ENCODE measurements at places on chromosomes 3 and 15. TPM values are rescaled to one million over a fixed set of nuclear protein-coding genes. Genes with fewer than 3 reads are reported as not detected.

DNA sequence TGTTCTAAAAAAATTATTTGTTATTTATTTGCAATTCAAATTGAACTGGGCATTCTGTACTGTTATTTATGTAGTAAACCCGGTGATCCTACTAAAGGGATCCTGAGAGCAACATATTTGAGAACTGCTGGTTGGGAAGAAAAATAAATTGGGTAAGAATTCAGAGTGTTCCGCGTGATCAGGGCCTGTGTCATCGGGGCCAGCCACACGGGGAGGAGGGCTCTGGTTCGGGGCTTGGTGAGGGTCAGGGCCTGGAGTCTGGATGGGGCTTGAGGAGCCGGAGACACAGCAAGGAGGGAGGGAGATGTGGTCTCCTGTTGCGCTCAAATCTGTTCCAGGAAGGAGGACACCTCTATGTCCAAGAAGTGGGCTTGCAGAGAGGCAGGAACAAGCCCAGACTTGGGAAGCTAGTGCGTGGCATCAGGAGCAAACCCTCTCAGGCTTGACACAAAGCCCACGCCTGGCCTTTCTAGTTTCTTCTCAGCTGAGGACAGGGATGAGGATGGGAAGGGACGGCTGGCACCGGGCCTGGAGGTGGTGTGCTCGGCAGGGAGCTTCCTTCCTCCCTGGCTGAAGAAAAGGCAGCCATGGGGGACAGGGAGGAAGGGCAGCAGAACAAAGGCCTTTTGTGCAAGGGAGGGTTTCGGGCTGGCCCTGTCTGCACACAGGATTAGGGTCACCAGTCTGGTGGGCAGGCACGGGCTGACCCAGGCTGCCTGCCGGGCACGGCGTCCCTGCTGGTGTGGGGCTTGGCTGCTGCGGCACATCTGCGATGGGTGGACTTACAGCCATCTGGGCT lies 22.9 kb upstream of the FBLN2 start:
- no peak for DNase-seq

GRCh38 chr15:50698101-50698500 lies 11.5 kb upstream of the TRPM7 start:
- no peak for DNase-seq

GRCh38 chr15:87591042-87591441 lies 665.5 kb downstream of the NTRK3 start:
- no peak for DNase-seq

The LNP1 gene
- total RNA-seq = 1.1 TPM

DNA sequence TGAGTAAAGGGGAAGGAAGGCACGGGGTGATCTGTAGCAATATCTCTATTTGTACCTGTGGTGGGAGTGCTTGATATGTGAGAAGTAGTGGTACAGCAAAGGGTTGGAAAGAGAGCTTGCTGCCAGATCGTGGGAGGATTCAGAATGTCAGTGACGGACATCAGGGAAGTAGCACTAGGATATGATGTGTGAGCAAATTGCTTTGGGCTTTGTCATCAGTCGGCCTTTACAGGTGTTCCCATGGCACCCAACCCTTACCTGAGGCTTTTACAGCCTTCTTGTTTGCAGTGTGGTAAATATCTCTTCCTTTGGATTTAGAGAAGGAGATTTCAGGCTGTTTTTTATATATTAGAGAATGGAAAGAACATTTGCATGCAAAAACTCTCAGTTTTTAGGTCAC lies 29.8 kb downstream of the IL1RAP start:
- DNase-seq = no peak

DNA sequence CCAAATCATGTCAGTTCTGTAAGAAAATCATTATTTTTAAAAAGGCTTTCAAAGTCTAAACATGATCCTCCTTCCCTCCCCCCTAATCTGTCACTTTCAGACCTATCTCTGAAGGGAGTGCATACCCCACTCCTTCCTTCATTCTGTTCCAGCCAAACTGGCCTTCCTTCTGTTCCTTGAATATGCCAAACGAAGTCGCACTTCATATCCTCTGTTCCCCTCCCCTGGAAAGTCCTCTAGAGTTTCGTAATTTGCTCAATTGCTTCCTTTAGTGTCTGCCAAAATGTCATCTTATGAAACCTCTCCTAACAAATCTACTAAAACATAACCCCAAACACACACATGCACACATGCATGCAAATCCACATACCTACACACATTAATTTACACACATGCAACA lies 69.5 kb upstream of the TUSC7 start:
- no peak for DNase-seq

The LRRIQ4 gene
- not detected for total RNA-seq

DNA sequence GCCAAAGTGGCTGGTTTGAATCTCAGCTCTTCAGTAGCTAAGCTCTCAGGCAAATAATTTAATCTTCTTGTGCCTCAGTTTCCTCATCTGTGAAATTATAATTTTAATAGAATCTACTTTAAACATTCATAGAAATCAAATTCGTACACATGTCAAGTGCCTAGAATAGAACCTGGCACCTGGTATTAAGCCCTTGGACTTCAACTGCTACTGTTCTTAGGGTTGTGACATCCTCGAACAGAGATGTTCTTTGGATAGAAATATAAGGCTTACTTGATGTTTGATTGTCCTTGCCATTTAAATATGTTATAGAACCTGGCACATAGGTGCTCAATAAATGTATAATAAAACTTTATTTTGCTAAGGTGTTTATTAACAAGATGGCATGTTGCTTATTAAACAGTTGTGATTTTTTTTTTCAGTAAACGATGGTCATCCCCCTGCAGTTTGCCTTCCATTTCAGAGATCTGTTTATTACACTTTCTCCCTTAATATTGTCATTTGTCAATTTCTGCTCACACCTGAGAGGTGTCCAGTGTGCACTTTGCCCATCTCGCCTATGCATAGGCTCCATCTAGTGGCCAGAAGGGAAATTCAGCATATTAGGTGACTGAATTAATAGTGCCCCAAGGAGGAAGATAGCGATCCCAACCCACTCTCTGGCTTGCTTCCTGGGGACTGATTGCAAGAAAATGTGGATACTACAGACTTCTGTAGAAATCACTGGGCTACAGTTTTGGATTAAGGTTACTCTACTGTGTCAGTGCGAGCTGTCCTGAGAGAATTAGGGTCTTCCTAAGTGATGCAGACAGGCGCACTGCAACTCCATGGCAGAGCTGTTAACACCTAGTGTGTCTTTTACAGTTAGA lies 10.7 kb downstream of the IGF1R start:
- no peak for DNase-seq

DNA sequence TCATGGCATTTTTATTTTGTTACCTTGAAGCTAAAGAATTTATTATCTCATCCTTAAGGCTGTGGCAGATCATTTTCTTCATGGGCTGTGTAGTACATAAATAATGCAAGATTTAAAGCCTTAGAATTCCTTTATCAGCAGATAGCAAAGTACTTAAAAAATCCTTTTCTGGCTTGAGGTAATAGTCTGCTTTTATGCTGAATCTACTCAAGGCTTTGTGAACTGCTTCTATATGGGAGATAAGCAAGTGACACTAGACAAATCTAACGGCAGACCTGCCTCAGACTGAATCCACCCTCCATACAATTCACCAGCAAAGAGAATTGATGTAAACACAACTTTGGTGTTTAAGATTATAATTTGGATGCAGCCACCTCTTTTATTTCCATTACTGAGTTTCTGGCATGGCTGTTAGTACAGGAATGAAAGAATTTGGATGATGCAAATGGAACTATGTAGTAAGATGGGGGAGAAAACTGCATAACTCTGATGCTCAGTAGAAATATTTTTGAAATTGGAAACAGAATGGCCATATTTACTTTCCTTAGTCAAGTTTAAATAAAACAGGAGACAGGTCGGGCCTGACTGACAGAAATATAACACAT lies 1121.5 kb downstream of the NAALADL2 start:
- no peak for DNase-seq

DNA sequence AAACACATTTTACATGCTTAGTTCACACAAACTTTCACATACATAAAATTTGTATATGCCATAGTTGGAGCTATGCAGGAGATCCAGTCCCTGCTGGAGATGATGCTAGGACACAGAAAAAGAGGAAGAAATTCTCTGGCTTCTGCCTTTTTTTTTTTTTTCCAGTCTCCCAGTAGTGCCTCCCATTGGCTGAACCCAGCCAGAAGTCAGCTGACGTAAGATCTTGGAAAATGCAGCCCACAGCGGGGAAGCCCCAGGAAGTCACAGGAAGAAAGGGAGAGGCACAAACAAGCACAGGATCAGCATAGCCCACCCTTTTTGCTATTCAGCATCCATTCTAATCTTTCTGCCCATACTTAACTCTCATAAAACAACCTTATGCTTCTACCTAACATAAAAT lies 38.5 kb downstream of the SCN11A start:
- no peak for DNase-seq

DNA sequence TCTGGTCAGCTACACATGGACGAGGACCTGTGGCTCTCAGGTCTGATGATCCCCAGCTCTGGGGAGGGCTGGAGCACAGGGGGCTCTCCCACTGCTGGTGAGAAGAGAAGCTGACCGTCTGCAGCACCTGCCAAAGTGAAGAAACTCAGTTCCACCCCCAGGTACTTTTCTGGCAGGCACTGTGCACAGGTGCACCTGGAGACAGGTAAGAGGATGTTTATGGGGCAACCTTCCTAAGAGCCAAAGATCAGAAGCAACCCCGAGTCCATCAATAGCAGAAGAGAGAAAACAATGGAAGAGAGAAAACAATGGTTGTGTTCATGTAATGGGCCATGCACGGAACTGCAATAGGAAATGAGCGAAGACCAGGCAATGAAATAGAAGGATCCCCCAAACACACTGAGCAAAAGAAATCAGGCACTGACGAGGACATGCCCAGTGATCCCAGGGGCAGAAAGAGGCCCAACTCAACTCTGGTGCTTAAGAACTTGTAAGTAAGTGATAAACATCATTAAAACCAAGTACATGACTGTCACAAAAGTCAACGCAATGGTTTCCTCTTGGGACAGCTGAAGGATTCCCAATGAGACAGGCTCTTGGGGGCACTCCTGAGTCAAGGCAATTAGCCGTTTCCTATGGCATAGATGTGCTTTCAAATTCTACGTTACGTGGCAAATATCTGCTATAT lies 95.0 kb upstream of the ALDH1A3 start:
- no peak for DNase-seq

DNA sequence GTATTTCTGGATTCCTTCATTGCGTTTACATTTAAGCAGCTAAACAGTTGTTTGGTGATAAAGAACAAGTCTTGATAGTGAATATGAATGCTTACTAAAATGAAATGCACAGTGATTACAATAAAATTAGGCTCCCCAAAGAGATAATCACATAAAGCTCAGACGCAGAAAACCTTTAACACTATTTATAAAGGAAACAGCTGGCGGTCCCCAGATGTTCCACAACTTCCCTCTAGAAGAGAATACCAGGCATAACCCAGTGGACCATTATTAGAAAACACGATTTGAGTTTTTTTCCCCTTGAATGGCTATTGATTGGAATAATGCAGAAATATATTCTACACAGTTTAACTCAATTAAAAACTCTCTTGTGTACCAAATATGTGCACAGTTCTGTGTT lies 573.2 kb downstream of the DIPK2A start:
- DNase-seq = no peak

DNA sequence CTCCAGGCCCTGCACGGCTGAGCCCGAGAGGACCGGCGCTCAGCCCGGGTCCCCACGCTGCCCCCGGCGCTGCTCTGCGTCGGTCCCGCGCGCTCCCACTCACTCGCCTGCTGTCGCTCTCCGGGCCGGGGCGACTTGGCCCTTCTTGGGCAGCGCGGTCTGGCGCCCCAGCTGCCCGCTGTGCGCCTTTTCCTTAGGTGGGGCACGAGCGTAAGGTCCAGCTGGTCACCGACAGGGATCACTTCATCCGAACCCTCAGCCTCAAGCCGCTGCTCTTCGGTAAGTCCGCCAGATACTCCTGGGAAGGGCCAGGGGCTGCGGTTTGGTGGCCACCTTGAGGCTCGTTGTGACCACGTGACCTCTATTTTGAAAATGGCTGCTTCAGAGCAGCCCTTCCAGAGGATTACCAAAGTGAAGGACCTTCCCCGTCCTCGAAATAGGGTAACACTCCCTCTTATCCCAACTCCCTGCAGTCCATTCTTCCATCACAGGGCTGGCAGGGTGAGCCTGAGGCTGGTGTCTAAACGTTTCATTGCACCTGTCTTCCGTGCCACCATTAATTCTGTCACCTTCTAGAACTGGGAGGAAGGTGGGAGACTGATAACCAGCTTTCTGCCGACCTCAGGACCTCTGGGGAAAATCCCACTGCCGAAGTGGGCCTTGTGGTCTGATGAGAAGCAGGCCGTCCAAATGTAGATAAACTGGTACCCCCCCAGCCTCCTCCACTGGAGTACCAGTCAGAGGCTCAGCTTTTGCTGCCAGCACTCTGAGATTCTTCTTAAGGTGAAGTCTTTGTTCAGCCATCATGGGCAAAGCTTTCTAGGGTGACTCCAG lies 812 bp downstream of the P4HTM start:
- DNase-seq = no peak

The FETUB gene
- not detected for total RNA-seq

GRCh38 chr3:154786724-154787123 lies 293.4 kb upstream of the MME start:
- DNase-seq = no peak

The SYNM gene
- total RNA-seq = 0.42 TPM

DNA sequence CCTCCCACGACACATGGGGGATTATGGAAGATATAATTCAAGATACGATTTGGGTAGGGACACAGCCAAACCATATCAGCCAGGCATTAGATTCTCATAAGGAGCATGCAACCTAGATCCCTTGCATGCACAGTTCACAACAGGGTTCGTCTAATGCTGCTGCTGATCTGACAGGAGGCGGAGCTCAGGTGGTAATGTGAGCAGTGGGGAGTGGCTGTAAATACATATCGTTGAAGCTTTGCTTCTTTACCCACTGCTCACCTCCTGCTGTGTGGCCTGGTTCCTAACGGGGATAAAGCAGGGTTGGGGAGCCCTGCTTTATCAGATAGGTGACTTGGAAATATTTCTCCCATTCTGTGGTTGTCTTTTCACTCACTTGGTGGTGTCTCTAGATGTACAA lies 14.8 kb downstream of the DOCK3 start:
- no peak for DNase-seq

The MUC20 gene
- 0.63 TPM for total RNA-seq

DNA sequence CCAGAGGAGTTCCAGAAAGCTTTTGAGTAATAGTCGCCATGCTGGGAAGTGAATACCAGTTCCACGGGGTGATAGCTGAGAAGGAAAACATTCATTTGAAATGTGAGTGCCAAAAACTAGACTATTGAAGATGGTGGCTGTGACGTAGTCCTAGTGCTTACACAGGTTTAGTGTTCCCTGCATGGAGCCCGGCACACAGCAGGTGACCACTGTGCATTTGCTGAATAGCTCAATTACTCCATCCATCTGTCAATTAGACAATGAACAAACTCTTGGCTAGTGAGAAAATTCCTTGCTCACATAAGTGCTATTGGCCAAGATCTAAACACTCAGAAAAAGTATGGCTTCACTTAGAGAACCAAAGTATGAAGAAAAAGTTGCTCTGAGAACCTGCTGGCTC lies 448.1 kb upstream of the WNT5A start:
- no peak for DNase-seq

- DNase-seq = no peak
Measured at GRCh38 chr3:127015282-127016042, 32.5 kb downstream of the PLXNA1 start.
